Eye (tissue), 1 donor: ENCODE measurements at places on chromosomes 7 and 10.

- no peak for DNase-seq
Measured at GRCh38 chr7:132876576-132876975, 205.3 kb downstream of the CHCHD3 start.

DNA sequence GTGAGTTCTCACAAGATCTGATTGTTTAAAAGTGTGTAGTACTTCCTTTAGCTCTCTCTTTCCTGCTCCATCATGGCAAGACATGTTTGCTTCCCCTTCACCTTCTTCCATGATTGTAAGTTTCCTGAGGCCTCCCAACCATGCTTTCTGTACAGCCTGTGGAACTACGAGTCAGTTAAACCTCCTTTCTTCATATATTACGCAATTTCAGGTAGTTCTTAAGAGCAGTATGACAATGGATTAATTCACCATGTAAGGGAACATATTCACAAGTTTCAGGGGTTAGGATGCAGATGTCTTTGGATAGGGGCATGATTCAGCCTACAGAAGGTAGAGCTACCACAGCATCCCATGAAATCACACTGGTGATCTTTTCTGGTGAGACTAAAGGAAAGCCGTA, 174.7 kb downstream of the GPR158 start:
- no peak for DNase-seq

GRCh38 chr10:5609952-5610616, 56.3 kb downstream of the ASB13 start:
- DNase-seq: no peak

GRCh38 chr7:4486907-4487306, 195.2 kb upstream of the FOXK1 start:
- DNase-seq: peak; percentile 2

- DNase-seq: no peak
Measured at GRCh38 chr7:17697128-17697881, 243.0 kb downstream of the SNX13 start.

DNA sequence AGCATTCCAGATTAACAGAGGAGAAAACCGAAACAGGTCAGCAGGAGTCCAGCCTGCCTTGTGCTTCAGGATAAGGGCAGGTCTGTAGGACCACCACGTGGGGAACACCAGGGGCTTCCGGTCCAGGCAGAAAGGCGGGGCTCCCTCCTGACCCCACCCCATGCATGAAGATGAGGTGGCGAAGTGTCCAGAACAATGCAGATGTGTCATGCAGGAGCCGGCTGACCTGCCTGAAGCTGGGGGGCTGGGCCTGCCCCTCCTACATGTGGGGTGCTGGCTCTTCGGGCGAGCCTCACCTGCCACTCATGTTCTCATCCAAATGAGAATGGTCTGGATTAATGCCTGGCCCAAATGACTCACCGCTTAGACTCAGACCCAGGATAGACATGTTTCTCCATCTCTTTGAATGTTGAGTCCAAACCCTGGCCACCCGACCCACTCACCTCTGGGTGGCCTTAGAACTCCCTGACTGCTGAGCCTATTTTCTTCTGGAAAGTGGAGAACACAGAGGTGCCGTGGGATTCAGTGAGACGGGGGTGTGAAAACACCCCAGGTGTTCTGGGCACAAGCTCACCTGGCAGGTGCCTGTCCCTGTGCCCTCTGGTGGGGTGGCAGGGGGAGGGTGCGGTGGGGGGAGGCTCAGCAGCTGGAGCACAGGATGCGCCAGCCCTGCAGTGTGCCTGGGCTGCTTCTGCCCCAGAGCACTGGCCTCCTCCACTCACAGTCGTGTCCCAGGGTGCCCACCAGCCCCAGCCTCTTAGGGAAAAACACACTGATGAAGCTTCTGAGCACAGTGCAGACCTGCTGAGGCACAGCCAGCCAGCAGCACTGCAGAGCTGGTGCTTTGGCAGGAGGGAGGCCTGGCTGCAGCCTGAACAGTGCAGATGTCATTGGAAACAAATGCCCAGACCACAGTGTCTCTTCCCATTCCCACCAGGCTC, 55.2 kb upstream of the GDF10 start:
- no peak for DNase-seq

- DNase-seq: peak; percentile 55
Measured at GRCh38 chr10:58577437-58577777, 64.7 kb downstream of the BICC1 start.

DNA sequence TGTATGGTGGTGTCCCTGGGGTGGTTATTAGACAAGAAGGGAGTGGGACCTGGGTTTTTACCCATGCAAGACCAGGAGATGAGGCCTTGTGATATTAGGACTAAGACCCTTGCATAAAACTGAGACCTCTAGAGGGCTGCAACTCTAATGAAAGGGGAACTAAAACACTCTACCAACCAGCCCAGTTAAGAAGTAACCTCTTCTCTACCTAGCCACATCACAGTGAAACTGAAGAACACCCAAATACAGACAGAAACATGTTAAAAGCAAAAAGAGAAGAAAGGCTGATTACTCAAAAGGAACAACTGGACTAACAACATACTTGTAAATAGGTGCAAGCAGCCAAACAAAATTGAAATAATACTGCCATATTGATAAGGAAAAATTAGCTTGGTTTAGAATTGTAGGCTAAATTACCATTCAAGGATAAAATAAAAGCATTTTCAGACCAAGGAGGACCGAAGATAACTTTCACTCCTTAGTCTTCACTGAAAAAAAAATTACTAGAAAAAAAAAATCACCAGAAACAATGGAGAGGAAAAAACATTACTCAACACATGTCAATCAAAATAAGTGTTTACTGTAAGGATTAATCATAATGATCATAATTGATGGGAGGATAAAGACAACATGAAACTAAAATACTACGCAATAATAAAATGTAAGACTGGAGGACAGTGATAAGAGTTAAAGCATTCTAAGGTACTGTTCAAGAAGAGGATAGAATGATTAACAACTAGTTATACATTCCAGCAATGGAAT, 27.6 kb downstream of the ERLIN1 start:
- no peak for DNase-seq

DNA sequence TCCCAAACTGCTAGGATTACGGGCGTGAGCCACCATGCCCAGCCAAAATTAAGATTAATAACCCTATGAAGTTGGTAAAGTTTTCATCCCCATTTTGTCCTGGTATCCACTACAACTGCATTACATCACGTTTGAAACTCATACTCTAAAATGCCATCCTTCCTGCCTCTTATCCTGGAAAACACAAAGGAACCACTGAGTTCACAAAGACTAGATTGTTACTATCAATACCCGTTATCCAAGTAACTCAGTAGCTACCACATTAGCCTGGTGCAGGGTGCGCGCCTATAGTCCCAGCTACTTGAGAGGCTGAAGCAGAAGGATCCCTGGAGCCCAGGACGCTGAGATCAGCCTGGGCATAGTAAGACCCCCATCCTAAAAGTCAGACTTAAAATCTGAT, 63.5 kb upstream of the ANAPC16 start:
- no peak for DNase-seq

GRCh38 chr10:70807556-70807955, 8.2 kb upstream of the SGPL1 start:
- DNase-seq: no peak

DNA sequence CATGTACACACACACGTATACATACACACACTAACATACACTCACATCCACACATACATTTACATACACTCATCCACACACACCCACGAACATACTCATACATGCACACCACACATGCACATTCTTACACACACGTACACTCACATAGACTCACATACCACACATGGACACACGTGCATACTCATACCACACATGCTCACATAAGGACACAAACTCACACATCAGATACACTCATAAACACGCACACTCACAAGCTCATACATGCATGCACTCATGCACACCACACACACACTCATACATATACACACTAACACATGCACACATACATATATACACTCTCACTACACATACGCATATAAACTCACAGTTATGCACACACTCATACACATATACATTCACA, 1.2 kb upstream of the CALN1 start:
- no peak for DNase-seq

GRCh38 chr10:124221356-124222317, 128.2 kb upstream of the CHST15 start:
- peak; percentile 64 for DNase-seq

- DNase-seq: peak; percentile 21
Measured at GRCh38 chr10:128897401-128898129, 569.5 kb upstream of the MGMT start.

GRCh38 chr7:44235066-44235465, 34.3 kb downstream of the YKT6 start:
- no peak for DNase-seq

DNA sequence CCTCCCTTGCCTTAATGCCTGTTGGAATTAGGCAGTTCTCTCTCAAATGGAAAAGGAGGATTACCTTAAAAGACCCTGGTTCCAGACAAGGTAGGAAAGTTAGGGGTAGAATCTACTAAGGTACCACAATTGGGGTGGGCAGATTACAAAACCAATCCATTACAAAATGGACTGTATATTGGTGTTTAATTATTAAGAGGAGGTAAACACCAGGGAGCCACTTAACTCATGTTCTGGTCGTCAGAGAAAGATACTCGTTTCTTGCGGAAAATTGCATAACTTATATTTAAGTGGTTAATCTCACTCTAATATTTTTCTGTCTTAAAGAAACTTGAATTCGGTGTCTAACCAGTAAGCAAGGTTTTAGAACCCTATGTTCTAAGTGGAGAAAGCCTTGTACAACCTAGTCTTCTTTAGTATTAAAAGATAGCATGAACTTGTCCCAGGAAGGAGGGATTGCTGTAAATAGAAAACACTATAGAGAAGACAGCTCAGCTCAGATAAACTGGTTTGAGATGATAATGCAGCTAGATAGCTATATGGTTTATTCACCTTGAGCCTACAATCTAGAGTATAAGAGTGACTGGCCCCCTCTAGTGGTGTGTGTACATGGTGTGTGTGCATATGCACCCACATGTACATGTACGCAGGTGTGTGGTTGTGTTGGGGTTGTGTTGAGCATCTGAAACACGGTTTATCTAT, 58.0 kb upstream of the STRIP2 start:
- DNase-seq: peak; percentile 51

DNA sequence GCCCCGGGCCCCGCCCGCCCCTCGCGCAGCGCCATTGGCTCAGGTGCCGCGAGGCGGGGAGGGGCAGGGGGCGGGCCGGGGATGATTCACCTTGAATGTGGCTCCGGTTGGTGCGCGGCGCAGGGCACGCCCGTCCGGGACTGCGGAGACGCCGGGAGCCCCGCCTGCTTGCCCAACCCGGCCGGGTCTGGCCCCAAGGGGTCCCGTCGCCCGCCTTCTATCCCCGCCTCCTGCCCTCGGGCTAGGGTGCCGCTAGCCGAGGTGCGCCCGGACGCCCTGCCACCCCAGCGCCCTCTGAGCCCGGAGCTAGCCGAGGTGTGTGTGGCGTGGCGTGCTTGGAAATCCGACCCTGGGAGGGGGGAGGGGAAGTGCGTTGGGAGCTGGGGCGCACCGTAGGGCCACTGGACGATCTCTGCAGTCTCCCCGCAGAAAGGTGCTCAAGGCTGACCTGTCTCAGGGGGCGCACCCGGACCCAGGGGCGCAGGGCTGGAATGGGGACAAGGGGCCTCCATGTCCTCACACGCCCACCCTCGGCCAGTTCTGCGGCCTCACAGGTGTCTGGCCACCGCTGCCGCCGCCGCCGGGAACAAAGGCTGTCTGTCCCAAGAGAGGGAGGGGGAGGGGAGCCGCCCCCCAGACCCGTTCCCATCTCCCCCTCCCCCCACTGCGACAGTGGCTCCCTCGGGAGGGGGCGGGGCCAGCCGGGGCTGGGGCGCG, 168.9 kb downstream of the NRF1 start:
- DNase-seq: peak; percentile 73
